ENCODE measurements at places on chromosomes 7 and 10. TPM values are rescaled to one million over a fixed set of nuclear protein-coding genes. Genes with fewer than 3 reads are reported as not detected.
A peak's percentile ranks its signal among the peaks of the same experiment; 100 is the strongest.

DNA sequence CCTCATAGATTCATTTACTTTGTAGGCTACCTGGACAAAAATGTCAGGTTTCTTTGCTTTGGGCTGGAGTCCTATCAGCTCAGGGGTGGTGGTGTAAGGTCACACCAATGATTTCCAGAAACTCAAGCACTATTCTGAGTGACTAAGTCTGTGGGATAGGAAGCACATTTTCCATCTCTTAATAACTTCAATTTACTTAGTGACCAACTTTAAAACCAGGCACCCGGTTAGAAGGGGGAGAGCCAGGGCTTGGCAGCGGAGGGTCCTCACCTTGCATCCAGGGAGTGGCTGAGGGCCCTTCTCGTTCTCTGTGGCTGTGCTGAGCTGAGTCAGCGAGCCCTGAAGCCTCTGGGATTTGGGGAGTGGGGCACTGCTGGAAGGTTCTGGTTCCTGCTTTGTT, 6.7 kb downstream of the CHST3 start:
- DNase-seq, result no peak

DNA sequence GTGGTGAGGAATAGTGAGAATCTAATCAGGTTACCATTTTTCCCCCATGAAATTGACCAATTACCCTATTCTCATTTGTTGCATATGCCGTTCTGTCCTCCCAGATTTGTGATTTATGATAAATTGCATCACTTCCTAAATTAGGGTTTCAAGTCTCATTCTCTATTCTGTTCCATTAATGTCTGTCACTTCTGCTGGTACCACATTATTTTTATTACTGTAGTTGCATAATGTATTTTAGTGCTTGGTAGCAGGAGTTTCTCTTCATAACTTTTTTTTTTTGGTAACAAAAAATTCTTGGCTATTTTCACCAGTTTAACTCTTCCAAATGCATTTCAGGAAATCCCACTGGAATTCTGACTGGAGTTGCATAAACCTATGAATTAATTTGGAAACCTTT, 44.0 kb upstream of the FAM133B start:
- DNase-seq, result peak; percentile 93

GRCh38 chr7:106604303-106604924, 56.5 kb downstream of the CCDC71L start:
- no peak for DNase-seq

GRCh38 chr10:13091801-13092200, 8.2 kb upstream of the OPTN start:
- DNase-seq, result no peak

DNA sequence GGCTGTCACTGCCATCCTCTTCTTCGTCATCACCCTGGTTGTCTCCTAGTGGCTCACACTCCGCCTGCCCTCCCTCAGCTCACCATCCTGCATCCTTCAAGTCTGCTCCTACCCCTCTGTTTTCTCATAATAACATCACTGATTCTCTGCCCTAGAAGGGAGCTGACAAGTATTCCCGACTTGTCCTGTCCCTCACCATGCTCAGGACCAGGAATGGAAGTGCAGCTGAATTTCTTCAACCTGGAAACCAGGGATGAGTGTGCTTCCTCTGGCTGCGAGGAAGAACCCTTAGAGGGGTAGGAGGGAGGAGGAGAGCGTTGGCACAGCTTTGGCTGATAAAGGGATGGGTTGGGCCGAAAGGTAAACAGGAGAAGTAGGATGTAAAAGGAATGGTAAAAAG, 174.8 kb upstream of the GPR26 start:
- DNase-seq, result no peak

DNA sequence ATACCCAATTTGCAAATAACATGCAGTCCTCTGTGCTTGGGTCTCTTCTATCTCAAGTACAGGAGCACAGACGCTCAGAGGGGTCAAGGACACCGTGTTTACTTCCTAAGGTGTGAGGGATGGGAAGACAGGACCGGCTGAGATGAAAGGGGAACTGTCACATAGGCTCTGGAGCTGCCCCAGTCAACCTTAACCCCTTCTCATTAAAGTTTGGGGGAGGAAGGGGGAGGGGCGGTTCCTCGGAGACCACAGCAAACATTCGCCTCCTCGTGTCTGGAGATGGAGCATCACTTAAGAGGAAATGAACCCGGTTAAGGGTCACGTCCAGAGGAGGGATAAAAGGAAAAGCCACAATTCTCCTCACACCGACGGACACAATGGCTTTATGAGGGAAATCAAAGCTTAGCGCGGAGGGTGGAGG, 1.1 kb downstream of the SH3PXD2A start:
- DNase-seq, result peak; percentile 64

DNA sequence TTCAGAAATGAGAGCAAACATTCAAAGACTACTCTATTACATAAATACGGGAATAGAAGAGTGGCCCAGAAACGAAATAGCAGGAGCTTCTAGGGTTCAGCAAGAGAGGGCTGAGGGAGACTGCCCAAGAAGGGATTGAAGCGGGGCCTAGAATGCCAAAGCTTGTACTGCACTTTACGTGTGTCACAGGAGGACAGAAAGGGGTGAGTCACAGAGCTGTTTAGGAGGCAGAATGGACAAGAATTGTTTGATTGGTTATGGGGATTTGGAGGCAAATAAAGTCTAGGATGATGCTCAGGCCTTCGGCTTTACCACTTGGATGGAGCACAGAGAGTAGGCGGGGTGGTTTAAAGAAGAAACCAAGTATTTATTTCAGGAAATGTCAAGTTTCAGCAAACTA, 11.3 kb upstream of the FXYD4 start:
- no peak for DNase-seq

GRCh38 chr10:780536-781524, 91.4 kb upstream of the DIP2C start:
- no peak for DNase-seq

GRCh38 chr7:132397070-132397469, 179.2 kb downstream of the PLXNA4 start:
- no peak for DNase-seq

DNA sequence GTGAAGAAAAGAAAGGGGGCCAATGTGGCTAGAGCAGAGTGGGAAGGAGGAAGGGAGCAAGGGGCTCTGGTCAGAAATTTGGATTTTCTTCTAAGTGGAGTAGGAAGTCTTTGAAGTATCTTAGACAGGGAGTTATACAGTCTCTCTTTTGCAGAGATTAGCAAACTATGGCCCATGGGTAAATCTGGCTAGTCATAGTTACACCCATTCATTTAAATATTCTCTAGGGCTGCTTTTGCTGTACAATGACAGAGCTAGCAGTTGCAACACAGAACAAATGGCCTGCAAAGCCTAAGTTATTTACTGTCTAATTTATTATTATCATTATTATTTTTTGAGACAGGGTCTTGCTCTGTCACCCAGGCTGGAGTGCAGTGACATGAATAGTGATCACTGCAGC, 10.5 kb upstream of the LAMB4 start:
- no peak for DNase-seq

GRCh38 chr7:151244196-151244840, 4.2 kb downstream of the SMARCD3 start:
- peak; percentile 77 for DNase-seq

DNA sequence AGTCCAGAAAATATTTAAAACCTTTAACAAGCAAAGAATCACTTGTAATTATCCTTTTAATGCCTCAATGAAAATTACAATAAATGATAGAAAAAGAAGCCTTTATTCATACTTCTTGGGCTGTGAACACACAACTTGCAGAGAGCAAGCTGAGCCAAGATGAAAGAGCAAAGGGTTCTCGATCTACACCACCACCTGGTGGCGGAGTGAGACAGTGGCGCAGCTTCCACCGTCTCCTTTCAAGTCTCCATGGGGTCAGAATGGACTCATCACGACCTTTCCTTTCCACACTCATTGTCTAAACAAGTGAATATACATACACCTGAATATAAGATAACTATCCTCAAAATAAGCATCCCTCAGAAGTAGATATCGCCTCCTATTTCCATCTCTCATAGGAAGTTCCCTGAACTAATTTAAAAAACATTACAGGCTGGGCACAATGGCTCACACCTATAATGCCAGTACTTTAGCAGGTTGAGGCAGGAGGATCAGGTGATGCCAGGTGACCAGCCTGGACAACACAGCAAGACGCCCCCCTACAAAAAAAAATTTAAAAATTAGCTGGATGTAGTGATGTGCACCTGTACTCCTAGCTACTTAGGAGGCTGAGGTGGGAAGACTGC, 40.7 kb downstream of the ATE1 start:
- DNase-seq, result peak; percentile 68

- no peak for DNase-seq
Measured at GRCh38 chr10:128013626-128014025, 106.7 kb downstream of the PTPRE start.

GRCh38 chr10:98074315-98074911, 44.0 kb upstream of the CRTAC1 start:
- DNase-seq, result peak; percentile 35

DNA sequence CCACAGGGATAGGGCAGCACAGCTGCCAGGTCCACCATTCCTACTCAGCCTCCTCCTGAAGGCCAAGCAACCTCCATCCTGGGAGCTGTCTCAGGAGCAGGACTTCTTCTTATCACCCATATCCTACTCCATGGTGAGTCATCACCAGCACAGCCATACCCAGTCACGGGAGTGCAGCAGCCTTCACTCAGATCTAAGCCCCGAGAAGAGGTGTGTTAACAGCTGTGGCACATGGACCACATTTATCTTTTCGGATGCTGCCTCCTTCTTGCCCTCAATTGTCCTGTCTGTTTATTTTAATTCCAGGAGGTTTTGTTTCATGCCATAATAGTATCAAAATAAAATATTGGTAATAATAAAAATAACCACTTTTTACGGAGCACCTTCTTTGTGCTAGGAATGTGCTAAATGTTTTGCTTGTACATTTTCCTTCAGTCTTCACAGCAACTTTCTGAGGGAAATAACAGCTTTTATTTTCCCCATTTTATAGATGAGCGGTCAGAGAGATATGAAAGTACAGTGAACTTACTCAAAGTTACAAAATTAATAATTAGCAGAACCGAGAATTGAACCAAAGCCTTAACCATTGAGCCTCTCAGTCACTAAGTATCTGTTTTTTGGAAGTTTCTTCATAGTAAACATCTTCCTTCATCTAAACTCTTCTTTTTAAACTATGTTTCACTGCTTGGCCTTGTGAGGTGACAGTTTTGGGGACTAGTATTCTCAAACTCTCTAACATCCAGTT, 2.5 kb upstream of the KEL start:
- no peak for DNase-seq

- DNase-seq, result no peak
Measured at GRCh38 chr7:51727441-51727840, 410.8 kb upstream of the COBL start.

- DNase-seq, result no peak
Measured at GRCh38 chr7:7651479-7651878, 10.9 kb downstream of the UMAD1 start.

DNA sequence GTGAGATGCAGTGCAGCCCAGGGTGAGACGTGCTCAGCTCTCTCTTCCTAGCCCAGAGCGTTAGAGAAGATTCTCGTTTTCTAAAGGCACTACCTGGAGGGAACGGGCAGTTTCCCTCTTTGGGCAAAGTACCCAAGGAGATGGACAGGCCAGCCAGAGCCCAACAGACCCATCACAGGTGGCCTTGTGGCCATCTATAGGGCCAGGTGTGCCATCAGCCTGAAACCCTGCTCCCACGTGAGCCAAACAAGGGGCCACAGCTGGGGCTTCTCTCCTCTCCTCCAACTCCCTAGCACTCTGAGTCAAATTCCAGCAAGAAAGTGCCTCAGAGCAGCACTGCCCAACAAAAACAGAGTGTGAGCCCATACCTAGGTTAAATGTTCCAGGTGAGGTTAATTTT, 22.3 kb downstream of the CHST15 start:
- no peak for DNase-seq

GRCh38 chr10:86282664-86283465, 83.7 kb downstream of the GRID1 start:
- DNase-seq, result no peak

GRCh38 chr7:5425507-5426225, 2.0 kb upstream of the TNRC18 start:
- peak; percentile 94 for DNase-seq

DNA sequence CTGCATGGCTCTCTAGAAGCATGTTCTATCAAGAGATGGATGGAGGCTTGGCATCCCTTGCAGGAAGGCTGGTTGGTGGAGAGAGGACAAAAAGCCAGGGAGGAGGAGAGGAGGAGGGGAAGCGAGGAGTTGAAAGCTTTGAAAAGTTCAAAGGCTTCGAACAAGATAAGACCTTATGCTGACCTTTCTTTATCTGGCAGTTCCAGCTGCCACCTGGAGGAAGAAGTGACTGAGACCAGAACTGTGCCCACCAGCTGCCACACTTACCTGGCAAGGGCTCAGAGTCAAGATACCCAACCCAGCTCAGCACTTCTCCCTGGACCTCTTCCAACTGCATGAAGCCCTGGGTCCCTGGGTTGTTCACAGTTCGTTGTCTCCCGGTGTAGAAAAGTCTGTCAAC, 14.8 kb downstream of the CCL24 start:
- DNase-seq, result no peak

DNA sequence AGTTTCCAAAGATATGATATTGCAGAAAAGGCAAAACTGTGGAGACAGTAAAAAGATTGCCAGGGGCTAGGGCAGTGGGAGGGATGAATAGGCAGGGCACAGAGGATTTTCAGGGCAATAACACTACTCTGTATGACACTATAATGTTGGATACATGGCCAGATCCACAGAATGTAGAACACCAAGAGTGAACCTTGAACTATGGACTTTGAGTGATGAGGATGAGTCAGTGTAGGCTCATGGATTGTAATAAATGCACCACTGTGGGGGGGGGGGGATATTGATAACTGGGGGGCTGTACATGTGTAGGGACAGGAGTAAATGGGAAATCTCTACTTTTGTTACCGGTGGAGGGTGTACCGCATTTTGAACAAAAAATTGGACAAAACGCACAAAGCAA, 77.4 kb downstream of the ALOX5 start:
- DNase-seq, result no peak

- peak; percentile 81 for DNase-seq
Measured at GRCh38 chr10:62689712-62690111, 114.8 kb upstream of the ADO start.

DNA sequence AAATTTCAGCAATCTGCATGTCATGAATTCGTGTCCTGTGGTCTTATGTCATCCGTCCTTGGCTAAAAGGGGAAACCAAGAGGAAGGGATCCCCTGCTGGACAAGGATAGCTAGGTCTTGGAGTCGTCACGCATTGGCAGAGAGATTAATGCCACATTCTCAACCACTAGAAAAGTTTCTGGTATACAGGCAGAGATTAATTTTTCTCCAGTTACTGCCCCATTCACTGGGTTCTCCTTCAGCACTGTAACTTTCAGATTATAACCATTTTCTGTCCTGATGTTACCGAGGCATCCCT, 1060.6 kb upstream of the AUTS2 start:
- DNase-seq, result no peak

GRCh38 chr10:6473430-6473829, 106.6 kb downstream of the PRKCQ start:
- no peak for DNase-seq

GRCh38 chr10:86316274-86316835, 50.2 kb downstream of the GRID1 start:
- DNase-seq, result no peak

Gene ERV3-1
- 18.5 TPM for total RNA-seq

Gene CALCR
- total RNA-seq, result not detected

Gene VAX1
- 65.1 TPM for total RNA-seq

Gene LEP
- not detected for total RNA-seq

Gene HMX3
- 0.26 TPM for total RNA-seq

Gene SMARCD3
- total RNA-seq, result 52.1 TPM

Gene ZNF425
- 1.1 TPM for total RNA-seq

Gene CYP3A7
- total RNA-seq, result not detected

Gene MOGAT3
- not detected for total RNA-seq

Gene BHLHA15
- 0.64 TPM for total RNA-seq

Gene PRF1
- total RNA-seq, result not detected

Gene CDNF
- 0.34 TPM for total RNA-seq

Gene ELN
- total RNA-seq, result 65.9 TPM
